ENCODE measurements at places on chromosomes 13 and 19.

- no peak for DNase-seq
These were observed 40.8 kb upstream of the RFXAP start for GRCh38 chr13:36778083-36778671.

DNA sequence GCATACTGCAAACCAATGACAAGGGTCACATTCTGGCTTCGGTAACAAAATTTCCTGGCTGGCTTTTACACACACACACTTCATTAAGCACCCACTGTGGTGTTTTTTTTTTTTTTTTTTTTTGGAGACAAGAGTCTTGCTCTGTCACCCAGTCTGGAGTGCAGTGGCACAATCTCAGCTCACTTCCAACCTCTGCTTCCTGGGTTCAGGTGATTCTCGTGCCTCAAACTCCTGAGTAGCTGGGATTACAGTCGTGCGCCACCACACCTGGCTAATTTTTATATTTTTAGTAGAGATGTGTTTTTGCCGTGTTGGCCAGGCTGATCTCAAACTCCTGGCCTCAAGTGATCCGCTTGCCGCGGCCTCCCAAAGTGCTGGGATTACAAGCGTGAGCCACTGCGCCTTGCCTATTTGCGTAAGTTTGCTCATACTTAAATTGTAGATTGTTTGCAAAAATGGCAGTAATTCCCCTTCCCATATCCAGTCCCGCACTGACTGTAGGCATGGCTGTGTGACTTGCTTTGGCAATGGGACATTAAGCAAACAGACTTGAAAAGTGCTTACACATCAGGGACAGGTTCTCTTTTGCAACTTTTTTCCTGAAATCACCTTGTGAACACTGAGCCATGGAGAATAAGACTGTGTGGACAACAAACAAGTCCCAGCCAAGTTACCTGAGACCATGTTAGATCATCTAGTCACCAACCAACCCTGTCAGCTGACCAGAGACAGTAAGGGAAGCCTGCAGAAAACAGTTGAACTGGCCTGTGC lies 42.1 kb upstream of the EBPL start:
- DNase-seq, result no peak

GRCh38 chr19:51135004-51135403 lies 7.1 kb upstream of the SIGLEC7 start:
- DNase-seq, result no peak

- no peak for DNase-seq
These were observed 213.5 kb downstream of the DIAPH3 start for GRCh38 chr13:59950266-59950665.

- no peak for DNase-seq
These were observed 148.6 kb upstream of the ZNF507 start for GRCh38 chr19:32196690-32197420.

DNA sequence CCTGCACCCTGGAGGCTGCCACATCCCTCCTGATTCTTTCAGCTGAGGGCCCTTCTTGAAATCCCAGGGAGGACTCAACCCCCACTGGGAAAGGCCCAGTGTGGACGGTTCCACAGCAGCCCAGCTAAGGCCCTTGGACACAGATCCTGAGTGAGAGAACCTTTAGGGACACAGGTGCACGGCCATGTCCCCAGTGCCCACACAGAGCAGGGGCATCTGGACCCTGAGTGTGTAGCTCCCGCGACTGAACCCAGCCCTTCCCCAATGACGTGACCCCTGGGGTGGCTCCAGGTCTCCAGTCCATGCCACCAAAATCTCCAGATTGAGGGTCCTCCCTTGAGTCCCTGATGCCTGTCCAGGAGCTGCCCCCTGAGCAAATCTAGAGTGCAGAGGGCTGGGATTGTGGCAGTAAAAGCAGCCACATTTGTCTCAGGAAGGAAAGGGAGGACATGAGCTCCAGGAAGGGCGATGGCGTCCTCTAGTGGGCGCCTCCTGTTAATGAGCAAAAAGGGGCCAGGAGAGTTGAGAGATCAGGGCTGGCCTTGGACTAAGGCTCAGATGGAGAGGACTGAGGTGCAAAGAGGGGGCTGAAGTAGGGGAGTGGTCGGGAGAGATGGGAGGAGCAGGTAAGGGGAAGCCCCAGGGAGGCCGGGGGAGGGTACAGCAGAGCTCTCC lies 6.9 kb upstream of the CEACAM5 start:
- DNase-seq, result no peak

GRCh38 chr13:22960827-22961226 lies 220.0 kb upstream of the SGCG start:
- no peak for DNase-seq

DNA sequence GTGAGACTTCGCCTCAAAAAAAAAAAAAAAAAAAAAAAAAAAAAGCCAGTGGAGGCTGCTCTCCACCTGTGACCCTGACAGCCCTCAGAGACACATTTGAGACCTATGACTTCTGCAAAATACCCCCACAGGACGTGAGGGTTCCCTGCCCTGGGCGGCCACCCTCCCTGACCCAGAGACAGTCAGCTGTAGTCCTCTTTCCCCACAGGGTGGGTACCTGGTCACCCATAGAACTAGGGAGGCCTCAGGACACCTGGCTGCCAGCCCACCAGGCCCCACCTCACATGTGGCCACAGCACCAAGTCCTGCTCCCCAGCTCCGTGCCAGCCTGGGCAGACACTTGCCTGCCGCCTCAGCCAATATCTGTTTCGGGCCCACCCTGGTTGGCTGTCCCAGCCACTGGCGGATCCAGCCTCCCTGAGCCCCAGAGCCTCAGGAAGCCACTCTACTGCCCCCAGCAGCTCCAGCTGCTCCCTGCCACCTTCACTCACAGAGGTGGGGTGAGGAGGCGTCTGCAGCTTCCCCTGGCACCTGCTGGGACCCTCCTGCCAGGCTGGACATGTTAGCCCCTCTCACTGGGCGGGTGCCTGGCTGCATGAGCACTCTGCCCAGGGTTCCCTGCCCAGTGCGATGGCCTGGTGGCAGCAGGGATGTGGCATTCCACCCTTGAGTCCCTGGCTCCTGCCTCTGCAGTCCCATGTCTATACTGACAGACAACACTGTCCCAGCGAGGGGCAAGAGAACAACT lies 6.9 kb downstream of the MKNK2 start:
- DNase-seq, result no peak

DNA sequence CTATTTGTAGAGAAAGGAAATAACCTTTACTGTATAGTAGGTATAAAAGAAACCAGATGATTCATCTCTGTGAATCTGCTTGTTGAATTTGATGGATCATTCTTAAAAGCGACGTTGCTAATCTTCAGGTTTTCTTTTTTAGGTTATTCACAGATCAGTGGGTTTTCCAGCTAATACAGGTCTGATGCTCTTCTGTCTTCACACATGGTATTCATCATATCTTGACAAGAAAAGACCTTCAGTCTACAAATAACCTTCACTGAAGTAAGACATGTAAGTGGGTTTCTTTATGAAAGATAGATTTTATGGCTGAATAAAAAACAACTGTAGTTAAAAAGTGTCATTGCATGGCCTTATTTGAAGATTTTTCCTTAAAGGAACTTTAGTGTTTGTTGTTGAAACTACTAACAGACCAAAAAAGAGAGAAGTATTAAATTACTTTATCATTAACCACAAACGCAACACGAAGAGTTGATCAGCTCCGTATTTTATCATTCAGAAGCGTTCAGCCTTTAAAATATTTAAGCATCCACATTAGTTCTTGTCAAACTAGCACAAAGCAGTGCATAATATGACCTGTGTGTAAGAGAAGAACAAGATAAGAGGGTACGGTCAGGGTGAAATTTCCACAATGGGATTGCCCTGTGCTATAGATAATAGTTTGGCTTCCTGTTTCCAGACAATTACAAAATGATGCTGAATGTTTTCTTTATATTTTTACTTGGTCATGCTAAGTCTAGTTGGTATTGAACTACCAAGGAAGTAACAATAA lies 299.5 kb downstream of the MZT1 start:
- DNase-seq, result no peak

GRCh38 chr13:100089465-100090032 lies 656 bp downstream of the PCCA start:
- DNase-seq, result no peak

DNA sequence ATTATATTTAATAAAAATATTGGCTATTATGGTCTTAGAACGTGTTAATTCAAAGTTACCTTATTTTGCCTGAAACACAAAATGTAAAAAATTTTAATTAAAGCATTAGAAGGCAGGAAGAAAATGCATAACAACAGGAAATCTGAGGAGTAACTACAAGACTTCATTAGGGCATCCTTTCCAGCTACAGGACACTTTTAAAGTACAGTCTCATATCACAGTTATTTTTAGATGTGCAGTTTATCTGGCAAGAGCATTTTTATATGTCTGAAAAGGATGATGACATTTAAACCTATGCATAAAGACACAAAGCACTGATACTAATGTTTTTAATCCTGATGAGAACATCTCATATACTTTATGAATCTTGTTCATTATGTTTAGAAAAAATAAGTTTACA lies 247.5 kb downstream of the VWA8 start:
- no peak for DNase-seq

DNA sequence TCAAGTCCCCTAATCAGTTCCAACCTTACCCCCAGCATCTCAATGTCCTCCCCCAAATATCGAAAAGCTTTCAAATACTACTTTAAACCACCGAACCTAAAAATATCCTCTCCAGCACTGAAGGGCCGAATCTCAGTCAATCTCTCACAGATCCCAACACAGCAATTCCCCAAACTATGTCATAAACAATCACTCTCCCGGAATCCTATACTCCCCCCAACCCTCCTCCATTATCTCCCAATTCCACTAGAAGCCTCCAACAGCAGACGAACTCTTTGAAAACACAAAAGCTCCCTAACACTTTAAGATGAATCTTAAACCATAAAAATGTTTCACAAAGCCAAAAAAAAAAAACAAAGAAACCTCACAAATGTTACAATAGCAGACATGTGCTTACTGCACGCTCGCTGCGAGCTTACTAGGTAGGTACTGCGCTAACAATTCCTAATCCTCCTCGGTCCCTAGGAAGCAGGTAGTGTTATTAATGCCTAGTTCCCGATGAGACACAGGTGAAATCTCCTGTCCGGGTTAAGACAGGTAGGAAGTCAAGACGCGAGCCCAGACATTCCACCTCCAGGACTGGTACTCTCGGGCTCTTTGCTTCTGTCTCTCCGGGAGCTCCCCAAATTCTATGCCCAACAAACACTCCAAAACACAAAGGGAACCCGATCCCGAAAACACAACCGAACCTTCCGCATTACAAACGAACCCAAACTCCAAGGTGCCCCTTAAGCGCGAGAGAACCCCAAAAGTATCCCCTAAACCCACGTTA lies 14.2 kb downstream of the FBXO46 start:
- no peak for DNase-seq

DNA sequence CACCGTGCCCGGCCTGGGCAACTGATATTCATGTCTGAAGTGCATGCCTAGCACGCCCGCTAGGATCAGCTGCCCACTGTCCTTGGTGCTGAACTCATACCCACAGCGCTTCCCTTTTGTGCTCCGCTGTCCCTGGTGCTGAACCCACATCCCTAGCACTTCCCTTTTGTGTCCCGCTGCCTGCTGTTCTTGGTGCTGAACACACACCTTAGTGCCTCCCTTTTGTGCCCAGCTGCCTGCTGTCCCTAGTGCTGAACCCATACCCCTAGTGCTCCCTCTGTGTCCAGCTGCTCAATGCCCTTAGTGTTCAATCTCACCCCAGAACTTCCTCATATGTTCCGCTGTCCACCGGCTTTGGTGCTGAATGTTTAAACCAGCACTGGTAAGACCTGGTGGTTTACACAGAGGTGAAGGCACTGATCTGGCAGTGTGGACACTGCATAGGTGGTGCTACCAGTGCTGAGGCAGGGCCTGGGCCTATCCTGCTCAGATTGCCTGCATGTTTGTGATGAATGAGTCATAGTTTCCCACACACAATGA lies 26.3 kb upstream of the SIGLEC11 start:
- peak; percentile 75 for DNase-seq

- DNase-seq, result no peak
These were observed 248.8 kb downstream of the SLITRK5 start for GRCh38 chr13:87919956-87920355.

GRCh38 chr13:99322297-99323103 lies 15.3 kb upstream of the GPR183 start:
- DNase-seq, result no peak

DNA sequence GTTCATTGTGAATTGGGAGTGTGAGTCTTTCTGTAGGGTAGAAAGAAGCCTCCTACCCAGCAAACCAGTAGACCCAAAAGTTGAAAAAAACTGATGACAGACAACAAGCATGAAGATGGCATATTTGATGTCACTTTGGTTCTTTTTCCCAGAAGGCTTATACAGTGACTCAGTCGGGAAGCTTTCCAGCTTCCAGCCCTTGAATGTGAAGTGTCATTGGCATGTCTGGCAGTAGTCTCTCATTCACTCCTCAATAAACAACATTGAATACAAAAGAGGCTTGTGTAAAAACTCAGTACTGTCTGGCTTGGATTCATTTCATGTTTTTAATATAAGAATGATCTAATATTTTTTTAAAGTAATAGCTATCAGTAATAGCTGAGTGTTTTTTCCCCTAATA lies 68.7 kb downstream of the IPO5 start:
- DNase-seq, result no peak

- peak; percentile 49 for DNase-seq
These were observed 26.2 kb downstream of the OPA3 start for GRCh38 chr19:45558399-45558878.

- no peak for DNase-seq
These were observed 587.9 kb downstream of the LMO7 start for GRCh38 chr13:76223999-76224398.

- DNase-seq, result no peak
These were observed 6.7 kb upstream of the MKNK2 start for GRCh38 chr19:2057484-2058469.

- DNase-seq, result no peak
These were observed 468 bp upstream of the SLC39A3 start for GRCh38 chr19:2740314-2740656.

DNA sequence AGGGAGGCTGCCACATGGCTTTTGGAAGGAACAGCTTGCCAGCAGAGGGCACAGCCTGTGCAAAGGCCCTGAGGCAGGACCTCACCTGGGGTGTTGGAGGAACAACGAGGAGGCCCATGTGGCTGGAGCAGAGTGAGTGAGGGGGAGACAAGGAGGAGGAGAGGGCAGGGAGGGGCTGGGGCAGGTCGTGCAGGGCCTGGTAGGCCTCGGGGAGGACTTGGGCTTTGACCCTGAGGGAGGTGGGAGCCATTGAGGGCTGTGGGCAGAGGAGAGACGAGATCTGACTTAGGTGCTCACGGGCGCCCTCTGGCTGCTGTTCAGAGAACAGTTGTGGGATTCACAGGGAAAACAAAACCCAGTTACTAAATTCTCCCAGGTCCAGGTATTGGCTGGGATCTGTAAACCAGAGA lies 25.2 kb downstream of the ZNRF4 start:
- peak; percentile 20 for DNase-seq

Data from stimulated activated CD8-positive, alpha-beta memory T cell treated with anti-CD3 and anti-CD28 coated beads, Interleukin-2, amount 100 ng/mL, for 48 hours (primary cell).